ENCODE measurements at places on chromosomes 3 and 15.

GRCh38 chr15:33859992-33860545 lies 108.2 kb upstream of the CHRM5 start:
- no peak for DNase-seq

- DNase-seq = no peak
Observed at GRCh38 chr3:33790091-33790490, 8.3 kb upstream of the PDCD6IP start.

DNA sequence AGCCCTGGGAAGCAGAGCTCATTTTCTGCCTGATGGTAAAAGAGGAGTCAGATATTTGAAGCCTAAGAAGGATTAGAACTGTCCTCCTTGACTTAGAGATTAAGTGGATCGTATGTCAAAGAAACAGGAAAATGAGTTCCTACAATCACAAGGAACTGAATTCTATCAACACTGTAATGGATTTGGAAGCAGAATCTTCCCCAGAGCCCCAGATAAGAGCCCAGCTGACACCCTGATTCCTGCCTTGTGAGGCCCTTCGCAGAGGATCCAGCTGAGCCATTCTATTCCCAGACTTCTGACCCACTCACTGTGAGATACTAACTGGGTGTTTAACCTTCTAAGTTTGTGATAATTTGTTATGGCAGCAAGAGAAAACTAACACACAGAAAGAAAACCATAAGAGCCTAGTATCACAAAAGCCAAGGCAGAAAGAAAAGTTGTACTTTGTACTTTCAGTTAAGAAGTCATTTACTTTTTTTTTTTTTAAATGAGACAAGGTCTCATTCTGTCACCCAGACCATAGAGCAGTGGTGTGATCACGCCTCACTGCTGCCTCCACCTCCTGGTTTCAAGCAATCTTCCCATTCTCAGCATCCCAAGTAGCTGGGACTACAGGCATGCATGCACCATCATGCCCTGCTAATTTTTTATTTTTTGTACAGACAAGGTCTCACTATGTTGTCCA lies 61.1 kb upstream of the ZBTB20 start:
- DNase-seq = no peak

GRCh38 chr3:71723452-71724170 lies 1.6 kb downstream of the EIF4E3 start:
- peak; percentile 28 for DNase-seq

DNA sequence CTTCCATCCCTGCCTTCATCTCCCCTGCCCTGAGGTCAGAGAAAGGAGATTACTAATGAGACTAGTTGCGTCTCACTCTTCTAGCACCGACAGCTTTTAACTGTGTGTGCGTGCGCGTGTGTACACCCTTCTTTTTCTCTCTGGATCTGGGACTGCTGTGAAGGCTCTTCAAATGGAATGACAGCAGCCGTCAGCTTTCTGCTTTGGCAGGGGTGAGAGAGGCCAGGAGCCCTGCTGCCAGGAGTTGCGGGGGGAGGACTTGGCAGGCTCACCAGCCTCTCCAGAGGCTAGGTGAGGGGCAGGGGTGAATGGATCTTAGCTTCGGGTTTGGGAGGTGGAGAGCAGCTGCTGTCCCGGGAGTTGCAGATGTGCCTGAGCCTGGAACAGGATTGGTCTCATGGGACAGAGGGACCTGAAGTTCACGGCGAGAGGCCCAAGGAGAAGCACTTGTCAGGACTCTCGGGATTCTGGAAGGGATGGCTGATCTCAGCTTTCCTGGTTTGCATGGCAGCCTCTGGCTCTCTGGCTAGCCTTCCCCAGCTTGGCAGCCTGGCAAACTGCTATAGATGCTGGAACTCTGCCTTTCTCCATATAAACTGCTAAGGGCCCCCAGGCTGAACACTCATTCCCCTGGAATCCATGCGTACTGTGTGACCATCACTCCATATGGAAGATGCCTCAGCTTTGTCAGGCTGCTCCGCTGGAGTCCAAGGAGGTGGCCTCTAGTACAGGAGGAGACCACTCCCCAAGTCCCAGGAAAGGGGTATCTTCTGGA lies 16.6 kb downstream of the TEX264 start:
- no peak for DNase-seq

GRCh38 chr3:10281951-10282350 lies 10.8 kb downstream of the GHRL start:
- no peak for DNase-seq

DNA sequence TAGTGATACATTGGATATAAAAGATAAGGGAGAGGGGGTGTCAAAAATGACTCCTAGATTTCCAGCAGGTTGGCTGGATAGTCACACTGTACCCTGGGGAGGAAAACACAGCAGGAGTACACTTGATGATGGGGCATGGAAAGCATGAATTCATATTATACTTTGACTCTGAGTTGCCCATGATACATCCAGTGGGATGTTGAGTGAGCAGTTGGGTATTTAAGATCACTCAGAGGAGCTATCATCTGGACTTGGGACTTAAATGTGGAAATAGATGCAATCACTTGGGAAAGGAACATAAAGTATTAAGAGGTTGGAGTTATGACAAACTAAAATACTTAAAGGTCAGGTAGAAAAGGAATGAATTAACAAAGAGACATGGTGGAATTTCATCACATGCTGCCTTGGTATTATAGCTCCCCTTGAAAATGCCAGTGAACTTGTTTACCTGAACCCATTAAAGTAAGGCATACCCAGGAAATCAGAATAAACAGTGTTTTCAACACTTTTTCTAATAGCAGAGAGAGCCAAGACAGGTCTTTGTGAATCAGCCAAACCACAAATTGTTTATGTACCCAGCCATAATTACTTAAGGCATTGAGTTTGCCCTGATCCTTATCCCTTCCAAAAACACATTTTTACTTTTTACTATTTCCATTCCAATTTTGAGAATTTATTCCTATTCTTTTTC lies 49.9 kb upstream of the ABI3BP start:
- DNase-seq = no peak

DNA sequence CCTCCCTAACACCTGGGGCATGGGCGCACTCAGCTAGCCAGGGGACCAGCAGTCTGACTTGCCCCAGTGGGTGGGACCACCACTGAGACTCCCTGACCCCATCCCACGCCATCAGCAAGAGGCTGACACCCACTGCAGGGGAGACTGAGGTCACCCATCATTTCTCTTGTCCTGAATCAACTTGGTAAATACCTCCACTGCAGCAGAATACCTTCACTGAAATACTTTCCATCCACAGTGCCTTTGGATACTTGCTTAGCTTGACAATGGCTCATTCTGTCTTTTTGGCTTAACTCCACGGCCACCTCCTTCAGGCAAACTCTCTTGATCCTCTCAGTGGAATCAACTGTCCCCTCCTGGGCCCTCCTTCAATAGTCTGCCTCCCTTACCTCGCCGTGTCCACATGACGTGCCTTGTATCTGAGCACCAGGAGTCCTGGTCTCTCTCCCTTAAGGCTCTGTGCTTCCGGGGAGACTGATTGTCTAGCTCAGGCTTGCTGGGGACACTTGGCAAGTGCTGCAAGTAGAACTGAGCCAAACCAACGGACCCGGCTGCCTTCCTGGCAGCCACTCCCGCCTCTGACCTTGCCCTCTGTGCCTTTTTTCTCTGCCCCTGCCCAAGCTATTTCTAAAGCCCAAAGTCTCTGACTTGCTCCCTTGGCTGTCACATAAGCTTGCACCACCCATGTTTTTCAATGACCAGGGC lies 119.1 kb downstream of the ADCY5 start:
- DNase-seq = no peak

DNA sequence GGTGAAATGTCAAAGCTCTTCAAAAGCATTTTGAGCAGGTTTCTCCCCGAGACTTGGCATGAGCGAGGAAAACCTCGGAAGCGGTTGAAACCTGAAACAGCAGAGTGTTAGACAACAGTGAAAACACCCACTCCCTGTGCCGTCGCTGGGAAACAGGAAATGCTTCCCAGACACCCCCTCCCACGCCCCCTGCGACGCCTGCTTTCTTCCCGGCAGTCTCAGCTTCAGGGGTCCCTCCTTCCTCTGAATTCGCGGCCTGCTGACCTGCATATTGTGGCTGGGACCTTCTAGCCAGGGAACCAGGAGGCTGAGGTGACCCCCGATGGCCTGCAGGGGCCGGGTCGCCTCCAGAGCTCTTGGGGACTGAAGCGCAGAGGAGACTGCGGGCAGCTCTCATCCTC lies 250.6 kb upstream of the LYSMD4 start:
- no peak for DNase-seq

DNA sequence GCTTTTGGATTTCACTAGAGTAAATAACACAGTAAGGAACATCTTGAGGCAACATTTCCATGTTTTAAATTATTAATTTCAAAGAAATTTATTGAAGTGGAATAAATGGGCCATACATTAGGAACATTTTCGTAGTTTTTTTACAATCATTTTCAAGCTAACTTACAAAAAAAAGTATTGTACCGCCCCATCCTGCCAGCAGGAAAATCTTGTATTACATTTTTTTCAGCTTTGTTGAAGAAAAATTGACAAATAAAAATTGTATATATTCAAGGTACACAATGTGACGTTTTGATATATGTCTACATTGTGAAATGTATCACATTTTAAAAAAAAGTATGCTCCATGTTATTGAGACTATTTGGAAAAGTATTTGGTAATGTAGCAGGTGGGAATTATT lies 1001.9 kb upstream of the NR2F2 start:
- DNase-seq = no peak

- DNase-seq = no peak
Observed at GRCh38 chr3:115503394-115503793, 119.9 kb upstream of the GAP43 start.

DNA sequence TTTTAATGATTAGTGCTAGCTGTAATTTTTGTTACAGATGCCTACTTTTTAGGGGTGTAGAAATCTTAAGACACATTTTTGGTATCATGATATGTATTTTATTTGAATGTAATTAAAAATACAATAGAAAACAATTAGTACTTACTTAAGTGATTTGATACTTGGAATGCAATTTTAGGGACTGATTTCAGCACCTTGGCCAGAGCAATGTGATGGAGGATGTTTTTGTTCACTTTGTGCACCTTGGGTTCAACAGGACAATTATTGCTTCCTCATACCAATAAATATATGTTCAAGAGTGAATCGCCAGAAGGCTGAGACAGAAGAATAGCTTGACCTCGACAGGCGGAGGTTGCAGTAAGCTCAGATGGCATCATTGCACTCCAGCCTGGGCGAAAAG lies 22.3 kb downstream of the GMNC start:
- no peak for DNase-seq

GRCh38 chr3:100609963-100610362 lies 562 bp downstream of the ADGRG7 start:
- no peak for DNase-seq

DNA sequence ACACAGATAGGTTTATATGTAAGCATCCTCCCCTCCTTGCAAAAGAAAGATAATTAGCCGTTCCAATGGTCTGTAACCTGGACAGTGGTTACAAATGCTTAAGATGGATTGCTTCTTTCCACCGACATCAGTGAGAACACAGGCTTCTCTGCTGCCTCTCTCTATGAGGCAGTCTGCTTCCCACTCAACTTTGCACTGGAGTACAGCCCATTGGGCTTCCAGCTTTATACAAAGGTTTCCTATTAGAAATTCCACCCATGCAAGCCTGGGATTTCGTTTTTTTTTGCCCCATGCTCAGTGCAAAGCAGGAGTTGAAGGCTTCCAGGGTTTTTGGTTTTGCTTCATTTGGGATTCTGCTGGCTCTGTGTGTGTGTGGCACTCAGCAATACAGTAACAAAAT lies 47.3 kb upstream of the C3orf22 start:
- DNase-seq = no peak

- no peak for DNase-seq
Observed at GRCh38 chr15:80317389-80318182, 65.6 kb upstream of the CTXND1 start.

- DNase-seq = no peak
Observed at GRCh38 chr3:197381371-197381770, 83.0 kb upstream of the DLG1 start.

All from GM10248 (cell line).